ENCODE measurements at places on chromosomes 4 and X. TPM values are rescaled to one million over a fixed set of nuclear protein-coding genes. Genes with fewer than 3 reads are reported as not detected.

GRID2 gene
- not detected for total RNA-seq

FGD1 gene
- total RNA-seq, result 0.28 TPM

CLGN gene
- total RNA-seq, result 0.11 TPM

KDR gene
- total RNA-seq, result not detected

TRAM1L1 gene
- 0.09 TPM for total RNA-seq

GAGE13 gene
- total RNA-seq, result not detected

DNA sequence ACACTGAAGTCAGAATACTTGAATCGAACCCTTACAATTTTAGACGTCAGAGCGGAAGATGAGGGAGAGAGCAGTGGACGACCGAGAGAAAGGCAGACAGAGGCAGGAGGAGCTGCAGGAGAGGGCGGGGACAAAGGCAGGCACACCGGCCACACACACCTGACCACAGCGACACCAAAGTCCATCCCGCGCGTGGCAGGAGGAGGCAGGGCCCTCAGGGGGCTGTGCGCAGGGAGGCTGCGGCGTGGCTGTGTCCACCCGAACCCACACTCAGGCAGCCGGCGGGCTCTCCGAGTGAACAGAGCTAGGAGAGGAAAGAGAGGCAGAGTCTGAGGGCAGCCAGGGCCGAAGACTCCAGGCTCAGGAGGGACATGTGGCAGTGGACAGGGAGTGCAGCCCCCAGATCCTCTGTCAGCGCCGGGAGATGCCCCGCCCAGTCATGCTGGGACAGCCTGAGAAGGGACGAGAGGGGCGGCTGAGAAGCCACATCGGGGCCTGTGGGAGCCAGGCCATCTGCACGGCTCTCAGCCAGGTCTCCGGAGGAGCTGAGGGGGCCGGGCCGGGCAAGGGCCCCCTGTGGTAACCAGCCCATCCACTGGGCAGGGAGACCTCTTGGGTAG, 20.1 kb downstream of the GAK start:
- H3K36me3 ChIP-seq, result peaks cover 37% of the 10 kb centered on the region
- H3K4me3 ChIP-seq, result no peak overlapping the region
- DNase-seq, result no peak
- H3K27ac ChIP-seq, result no peak overlapping the region

DNA sequence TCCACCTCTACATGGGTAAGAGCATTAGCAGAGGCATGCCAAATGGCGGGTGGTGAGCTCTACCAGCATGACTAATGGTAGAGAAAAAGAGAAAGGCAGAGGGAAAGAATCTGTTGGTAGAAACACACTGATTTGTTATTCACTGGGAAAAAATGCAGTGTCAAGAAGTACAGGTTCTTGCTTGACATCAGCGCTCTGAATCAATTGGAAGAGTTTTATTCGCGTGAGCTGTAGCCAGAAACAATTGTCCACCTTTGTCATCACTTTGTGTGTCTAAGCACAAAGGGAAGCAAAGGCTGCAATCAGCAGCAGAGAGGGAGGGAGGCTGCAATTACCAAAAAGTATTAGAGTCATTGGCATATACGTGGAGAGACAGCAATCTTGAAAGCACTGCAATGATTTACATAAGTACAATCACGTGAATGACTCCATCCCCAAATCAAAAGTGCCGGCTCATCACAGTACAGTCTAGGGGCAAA, 67.7 kb upstream of the HS3ST1 start:
- peak overlapping the region; percentile 40 for H3K27ac ChIP-seq
- H3K27me3 ChIP-seq, result peaks cover 6% of the 10 kb centered on the region
- no peak overlapping the region for H3K4me3 ChIP-seq
- no peak for DNase-seq
- H3K4me1 ChIP-seq, result peaks cover 24% of the 10 kb centered on the region

GRCh38 chrX:87961471-87961870, 443.9 kb downstream of the KLHL4 start:
- no peak overlapping the region for H3K4me3 ChIP-seq
- no peaks in the 10 kb centered on the region for H3K27me3 ChIP-seq

DNA sequence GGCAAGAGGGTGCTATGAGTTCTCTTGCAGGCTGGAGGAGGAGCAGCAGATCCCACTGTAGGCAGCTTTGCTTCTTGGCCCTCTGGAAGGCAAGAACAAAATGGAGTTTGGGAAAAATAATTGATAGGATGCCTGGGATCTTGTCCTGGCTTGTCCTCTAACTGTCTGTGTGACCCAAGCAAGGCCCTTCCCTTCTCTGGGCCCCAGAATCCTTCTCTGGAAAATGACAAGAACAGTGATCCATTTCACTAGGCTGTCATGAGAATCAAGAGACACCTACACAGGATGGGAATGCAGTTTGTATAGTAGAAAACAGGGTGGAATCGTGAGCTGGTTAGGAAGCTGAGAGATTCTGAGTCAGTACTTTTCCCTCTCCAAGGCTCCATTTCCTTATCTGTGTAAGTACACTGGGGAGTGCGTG, 133.3 kb downstream of the PJA1 start:
- no peak for DNase-seq
- no peaks in the 10 kb centered on the region for H3K36me3 ChIP-seq
- H3K27ac ChIP-seq, result no peak overlapping the region

DNA sequence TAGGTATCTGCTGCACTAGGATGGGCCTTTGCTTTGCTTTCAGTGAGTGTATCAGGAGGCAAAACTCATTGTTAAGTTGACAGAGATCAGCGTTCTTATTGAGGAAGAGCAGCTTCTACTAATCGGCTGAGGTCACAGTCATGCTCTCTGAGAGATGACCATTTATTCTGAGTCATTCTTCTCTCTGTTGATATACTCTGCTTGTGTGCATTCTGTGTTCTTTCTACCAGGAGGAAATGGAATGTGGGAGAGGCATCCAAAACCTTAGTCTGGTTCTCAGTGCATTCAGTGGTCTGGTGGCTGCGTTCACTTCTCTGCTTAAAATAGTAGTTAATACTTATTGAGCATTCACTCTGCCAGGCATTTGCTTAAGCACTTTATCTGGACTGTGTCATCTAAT, 66.2 kb downstream of the RRAGB start:
- H3K27me3 ChIP-seq, result no peaks in the 10 kb centered on the region
- no peak overlapping the region for H3K4me3 ChIP-seq
- DNase-seq, result no peak
- no peaks in the 10 kb centered on the region for H3K36me3 ChIP-seq
- H3K27ac ChIP-seq, result no peak overlapping the region

- H3K4me3 ChIP-seq, result peak overlapping the region; percentile 47
- H3K27me3 ChIP-seq, result no peaks in the 10 kb centered on the region
- H3K27ac ChIP-seq, result peak overlapping the region; percentile 91
- peaks cover 73% of the 10 kb centered on the region for H3K36me3 ChIP-seq
Observed at GRCh38 chrX:45843518-45843917, 642.8 kb upstream of the DIPK2B start.

DNA sequence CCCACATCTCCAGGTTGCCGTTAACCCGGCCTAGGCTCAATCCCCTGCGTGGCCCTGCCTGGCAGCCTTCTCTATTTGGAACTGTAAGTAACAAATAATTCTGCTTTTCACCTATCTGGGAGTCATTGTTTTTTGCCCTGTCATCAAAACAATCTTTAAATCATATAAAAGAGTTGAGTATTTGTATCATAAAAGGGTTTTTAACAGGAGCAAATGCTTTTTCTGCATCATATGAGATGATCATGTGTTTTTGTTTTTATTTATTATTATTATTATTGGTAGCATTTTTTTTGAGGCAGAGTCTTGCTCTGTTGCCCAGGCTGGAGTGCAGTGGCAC, 10.0 kb upstream of the TLR3 start:
- H3K27me3 ChIP-seq, result peaks cover 12% of the 10 kb centered on the region
- H3K36me3 ChIP-seq, result no peaks in the 10 kb centered on the region
- H3K4me3 ChIP-seq, result no peak overlapping the region
- no peak for DNase-seq
- no peaks in the 10 kb centered on the region for H3K4me1 ChIP-seq

- DNase-seq, result no peak
- no peaks in the 10 kb centered on the region for H3K4me1 ChIP-seq
- no peaks in the 10 kb centered on the region for H3K36me3 ChIP-seq
- no peak overlapping the region for H3K27ac ChIP-seq
- H3K27me3 ChIP-seq, result no peaks in the 10 kb centered on the region
Observed at GRCh38 chr4:6364581-6364980, 94.9 kb downstream of the WFS1 start.

DNA sequence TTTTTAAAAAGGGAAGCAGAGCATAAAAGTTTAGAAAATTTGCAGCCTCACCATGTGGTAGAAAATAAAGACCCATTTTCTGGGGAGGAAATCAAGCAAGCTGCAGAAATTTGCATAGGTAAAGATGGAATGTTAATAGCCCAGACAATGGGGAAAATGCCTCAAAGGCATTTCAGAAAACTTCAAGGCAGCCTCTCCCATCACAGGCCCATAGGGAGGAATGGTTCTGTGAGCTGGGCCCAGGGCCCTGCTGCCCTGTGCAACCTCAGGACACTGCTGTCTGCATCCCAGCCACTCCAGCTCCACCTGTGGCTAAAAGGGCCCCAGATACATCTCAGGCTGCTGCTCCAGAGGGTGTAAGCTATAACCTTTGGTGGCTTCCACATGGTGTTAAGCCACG, 137.9 kb downstream of the INPP4B start:
- peaks cover 28% of the 10 kb centered on the region for H3K4me1 ChIP-seq
- no peak overlapping the region for H3K27ac ChIP-seq
- H3K4me3 ChIP-seq, result no peak overlapping the region

All from activated T-helper 2 cell treated with anti-CD3 and anti-CD28 coated beads, Interferon-gamma antibody, Interleukin-2, Interleukin-4, amounts not matched to agents 10 μg/mL and 5 μg/mL and 100 μg/mL, durations not matched to agents 14 hours and 24 hours and 36 hours (primary cell).